Heart right ventricle (tissue), 16 donors: ENCODE measurements at places on chromosomes 3 and 15. TPM values are rescaled to one million over a fixed set of nuclear protein-coding genes. Genes with fewer than 3 reads are reported as not detected.

C3orf20 gene
- total RNA-seq, result 0.14 TPM

PLA2G4D gene
- total RNA-seq, result not detected

FBXL22 gene
- 18.1 TPM for total RNA-seq

DNA sequence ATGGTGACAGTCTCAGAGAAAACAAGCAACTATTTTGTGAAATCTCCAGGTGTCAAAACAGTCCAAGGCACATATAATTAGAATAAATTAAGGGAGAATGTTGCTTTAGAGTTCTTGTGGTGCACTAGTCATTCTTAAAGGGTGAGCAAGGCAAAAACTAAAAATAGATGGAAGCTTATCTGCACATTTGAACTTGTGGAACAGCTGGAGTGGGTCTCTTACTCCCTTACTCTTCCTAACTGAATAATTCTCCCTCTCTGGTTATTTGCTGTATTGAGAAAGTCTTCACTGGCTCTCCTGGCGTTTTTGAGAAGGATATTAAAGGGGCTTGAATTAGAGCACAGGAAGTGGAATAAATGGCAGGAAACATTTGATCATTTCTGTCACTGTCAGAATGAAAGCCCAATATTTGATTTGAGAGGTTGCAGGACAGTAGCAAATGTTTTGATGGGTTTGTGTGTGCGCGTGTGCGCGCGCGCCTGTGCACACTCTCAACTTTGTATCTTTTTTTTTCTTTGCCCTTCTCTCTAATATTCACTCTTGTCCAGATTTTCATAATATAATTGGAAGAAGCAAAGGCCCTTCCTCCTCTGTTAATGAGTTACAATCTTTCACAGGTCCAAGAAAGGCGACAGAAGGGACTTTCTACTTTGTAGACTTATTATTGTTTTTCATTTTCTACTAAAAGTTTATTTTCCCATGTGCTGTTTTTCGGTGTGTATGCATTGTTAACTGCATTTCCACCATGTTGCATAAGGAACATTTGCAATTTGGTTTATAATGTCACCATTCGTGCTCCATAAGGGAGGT is 40.9 kb downstream of the AKAP13 start:
- no peak for DNase-seq
